Osteoblast (primary cell): ENCODE measurements at places on chromosomes 1 and 21. TPM values are rescaled to one million over a fixed set of nuclear protein-coding genes. Genes with fewer than 3 reads are reported as not detected.

DNA sequence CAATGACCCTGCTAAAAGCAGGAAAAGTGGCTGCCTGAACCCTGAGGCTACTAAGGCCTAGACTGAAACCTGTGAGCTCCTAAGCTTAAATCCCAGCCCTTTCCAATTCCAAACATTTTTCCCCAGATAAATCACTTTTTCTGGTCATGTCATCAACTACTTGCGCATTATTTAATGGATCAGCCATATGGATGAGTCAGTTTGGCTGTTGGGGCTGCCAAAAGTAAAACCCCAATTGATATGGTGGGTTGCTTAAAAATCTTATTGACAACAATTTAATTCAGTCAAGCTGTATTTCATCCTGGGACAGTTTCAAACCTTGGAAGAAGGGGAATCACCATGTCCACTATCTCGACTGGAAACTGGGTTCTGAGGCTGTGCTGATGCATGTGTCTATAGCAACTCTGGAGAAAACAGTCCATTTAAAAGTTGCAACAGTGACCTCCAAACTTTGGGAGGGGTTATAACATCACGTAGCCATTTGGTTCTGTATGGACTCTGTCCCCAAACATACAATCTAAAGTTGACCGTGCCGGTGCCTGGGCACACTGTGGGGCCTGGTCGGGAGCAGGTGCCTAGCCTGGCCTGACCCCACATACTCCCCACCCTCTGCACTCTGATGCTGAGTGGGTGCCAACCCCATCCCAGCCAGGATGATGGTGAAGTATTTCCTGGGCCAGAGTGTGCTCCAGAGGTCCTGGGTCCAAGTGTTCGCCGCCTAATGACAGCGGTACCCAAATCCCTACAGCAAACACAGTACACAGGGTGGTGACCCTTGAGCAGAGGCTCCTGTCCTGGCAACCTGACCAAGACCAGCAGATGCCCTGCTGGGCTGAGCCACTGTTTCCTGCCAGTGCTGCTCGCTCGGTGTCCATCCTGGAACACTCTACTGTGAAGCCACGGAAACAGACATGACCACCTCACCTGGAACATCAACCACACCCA is 46.5 kb upstream of the LRRC52 start:
- DNase-seq = no peak

- no peak for DNase-seq
Observed at GRCh38 chr1:67795179-67795912, 37.9 kb downstream of the GNG12 start.

DNA sequence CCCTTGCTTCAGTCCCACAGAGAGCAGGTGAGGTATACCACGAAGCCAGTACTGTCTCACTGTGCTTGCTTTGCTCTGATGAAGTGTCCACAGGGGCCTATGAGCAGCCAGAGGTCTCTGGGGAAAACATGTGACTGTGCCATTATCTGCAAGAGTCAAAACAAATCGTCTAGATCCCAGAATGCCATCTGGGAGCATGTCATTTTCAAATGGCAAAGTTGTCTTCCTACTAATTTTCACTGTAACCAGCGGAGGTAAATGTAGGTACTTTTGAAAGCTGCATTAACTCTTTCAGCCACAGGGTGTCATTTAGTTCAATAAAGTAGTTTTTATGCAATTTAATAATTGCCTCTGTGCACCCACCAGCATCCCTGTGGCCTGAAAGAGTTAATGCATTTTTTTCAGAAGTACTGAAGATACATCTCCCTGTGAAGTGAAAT is 173.6 kb upstream of the SGIP1 start:
- no peak for DNase-seq

DNA sequence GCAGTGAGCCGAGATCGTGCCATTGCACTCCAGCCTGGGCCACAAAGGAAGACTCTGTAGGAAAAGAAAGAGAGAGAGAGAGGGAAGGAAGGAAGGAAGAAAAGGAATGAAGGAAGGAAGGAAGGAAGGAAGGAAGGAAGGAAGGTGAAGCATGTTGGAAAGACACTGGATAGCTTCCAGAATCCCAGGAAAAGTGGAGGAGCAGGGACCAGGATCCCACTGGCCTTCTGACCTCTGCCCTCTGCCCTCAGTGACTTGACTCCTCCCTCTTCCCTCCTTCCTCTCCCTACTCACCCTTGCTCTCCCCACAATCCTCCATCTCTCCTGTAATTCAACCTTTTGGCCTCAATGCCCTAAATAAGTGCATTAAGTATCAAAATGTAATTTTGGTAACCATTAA is 4.1 kb upstream of the UTS2 start:
- DNase-seq = no peak

- no peak for DNase-seq
Observed at GRCh38 chr1:61506236-61506635, 218.7 kb downstream of the TM2D1 start.

Gene CDC20
- total RNA-seq = 4.7 and 5.3 TPM in 2 replicates

- no peak for DNase-seq
Observed at GRCh38 chr1:90513956-90514355, 203.1 kb downstream of the BARHL2 start.

Gene FLG2
- not detected in 2 replicates for total RNA-seq

Gene CFAP45
- total RNA-seq = 0.29 and 0.36 TPM in 2 replicates

GRCh38 chr1:216907100-216907499 is 183.9 kb upstream of the ESRRG start:
- DNase-seq = peak; percentile 34

- DNase-seq = no peak
Observed at GRCh38 chr1:215772151-215772550, 205.0 kb downstream of the KCTD3 start.

- peak; percentile 53 for DNase-seq
Observed at GRCh38 chr1:223076362-223076761, 66.7 kb downstream of the TLR5 start.

- no peak for DNase-seq
Observed at GRCh38 chr1:193480755-193481154, 294.3 kb upstream of the B3GALT2 start.

DNA sequence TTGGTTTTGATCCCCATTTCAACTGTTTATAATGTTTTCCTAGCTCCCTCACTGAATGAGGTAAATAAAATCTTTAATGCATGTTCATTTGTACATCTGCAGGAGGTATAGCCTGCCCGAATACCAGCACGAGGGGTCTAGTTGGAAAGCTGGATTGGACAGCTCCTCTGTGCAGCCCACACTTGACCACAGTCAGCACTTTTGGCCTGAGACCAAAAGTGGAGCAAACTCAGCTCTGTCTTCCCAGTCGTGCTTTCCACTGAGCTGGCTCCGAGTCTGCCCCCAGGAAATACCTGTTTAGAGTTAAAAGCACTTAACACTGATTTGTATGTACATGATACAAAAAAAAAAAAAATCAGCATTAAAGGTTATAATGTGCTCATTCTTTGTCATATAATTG is 224.4 kb downstream of the DSCAM start:
- no peak for DNase-seq

Gene LCE1E
- total RNA-seq = not detected in 2 replicates

DNA sequence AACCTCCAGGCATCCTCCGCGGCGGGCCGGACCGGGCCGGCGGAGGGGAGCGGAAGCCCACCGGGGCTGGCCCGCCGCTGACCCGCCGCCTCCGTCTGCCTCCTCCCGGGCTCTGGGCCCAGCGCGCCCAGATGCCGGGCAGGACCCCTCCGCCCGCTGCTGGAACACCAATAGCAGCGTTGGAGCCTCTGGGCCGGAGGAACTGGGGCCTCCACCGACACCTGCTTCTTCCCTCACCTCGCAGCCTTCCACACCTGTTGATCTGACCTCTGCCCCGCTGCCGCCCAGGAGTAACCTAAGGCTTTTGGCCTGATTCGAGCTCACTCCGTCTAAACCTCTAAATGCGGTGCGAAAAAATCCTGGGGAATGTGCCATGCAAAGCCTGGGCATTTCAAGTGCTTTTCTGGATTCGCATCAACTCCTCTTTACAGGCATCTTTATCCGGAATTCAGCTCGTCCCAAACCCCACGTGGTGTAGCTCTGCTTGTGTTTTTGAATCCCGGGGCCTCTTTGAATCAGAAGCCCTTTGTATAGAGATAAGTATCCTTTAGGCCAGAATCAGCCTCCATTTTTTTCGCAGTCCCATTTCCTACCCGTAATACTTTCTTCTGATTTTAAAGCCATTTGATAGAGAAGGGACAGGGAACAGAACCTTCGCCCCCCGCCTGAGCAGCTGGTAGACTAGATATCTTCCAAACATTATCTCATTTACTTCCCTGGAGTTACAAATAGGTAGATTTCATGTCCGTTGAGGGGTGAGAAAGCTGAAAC is 680 bp upstream of the CNN3 start:
- peak; percentile 62 for DNase-seq

Gene EXO1
- 1.8 and 6.2 TPM in 2 replicates for total RNA-seq

Gene SPOCD1
- total RNA-seq = 58.6 and 67.8 TPM in 2 replicates

DNA sequence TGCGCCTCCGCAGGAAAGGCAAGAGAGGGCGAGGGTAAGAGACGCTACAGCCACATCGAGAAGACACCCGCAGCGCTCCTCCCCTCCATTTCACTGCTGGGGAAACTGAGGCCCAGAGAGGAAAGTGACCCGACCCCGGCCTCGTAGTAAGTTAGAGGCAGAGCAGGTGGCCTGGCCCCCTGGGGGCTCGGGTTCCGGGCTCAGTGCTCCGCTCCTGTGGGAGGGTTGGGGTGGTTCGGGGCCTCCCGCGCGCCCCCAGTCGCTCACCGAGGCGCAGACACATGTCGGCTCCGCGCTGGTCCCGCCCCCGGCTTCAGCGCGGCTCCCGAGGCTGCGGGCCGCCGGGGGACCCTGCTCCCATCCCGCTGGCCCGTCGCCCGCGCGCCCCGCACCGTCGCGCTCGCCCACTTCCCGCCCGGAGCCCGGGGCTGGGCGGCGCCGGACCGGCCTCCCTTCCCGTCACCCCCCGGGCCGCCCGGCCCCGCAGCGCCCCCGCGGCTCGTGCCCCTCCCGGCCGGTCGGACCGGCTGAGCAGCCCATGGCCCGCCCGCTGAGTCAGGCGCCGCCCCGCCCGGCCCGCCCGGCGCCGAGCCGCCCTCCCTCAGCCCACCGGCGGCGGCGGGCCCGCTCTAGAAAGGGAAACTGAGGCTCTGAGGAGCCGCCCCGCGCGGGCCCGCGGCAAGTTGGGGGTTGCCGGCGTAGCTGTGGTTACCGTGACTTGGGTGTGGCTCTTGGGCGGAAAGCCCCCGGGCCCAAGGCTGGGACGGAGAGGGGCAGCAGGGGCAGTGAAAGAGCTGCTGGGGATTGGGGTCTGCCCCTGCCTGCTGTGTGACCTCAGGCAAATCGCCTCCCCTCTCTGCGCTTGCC is at the start of gene TMEM54:
TSS of gene TMEM54 (minus strand) at position 434 of the 867 bp plus-strand sequence. CDS start at position 283, 151 bp downstream.
- peak; percentile 97 for DNase-seq

GRCh38 chr1:229410692-229411433 is 23.0 kb downstream of the ACTA1 start:
- DNase-seq = peak; percentile 92

Gene NDUFS5
- 240 and 243 TPM in 2 replicates for total RNA-seq

Gene NR1I3
- total RNA-seq = not detected in 2 replicates

Gene RHBDL2
- 0.59 and 0.72 TPM in 2 replicates for total RNA-seq

Gene FCN3
- not detected in 2 replicates for total RNA-seq
